Gastroesophageal sphincter (tissue), 4 donors: ENCODE measurements at places on chromosomes 2 and 18. TPM values are rescaled to one million over a fixed set of nuclear protein-coding genes. Genes with fewer than 3 reads are reported as not detected.

KRTCAP3 gene
- total RNA-seq = not detected

PSTPIP2 gene
- total RNA-seq = 7.9 TPM

HOXD12 gene
- not detected for total RNA-seq

SLC4A3 gene
- total RNA-seq = 12.6 TPM

FZD7 gene
- 40.0 TPM for total RNA-seq

CHRND gene
- not detected for total RNA-seq

LHCGR gene
- total RNA-seq = 1.1 TPM

SERPINB11 gene
- not detected for total RNA-seq

ATL2 gene
- total RNA-seq = 257 TPM

CAPN13 gene
- total RNA-seq = not detected

UGT1A6 gene
- total RNA-seq = 0.27 TPM

GRB14 gene
- total RNA-seq = 0.94 TPM

SPATA3 gene
- not detected for total RNA-seq

HTR2B gene
- 16.3 TPM for total RNA-seq

TXNDC2 gene
- not detected for total RNA-seq

ALPI gene
- total RNA-seq = not detected

FNDC4 gene
- total RNA-seq = 7.0 TPM

AQP12A gene
- not detected for total RNA-seq

- ATAC-seq = no peak
Observed at GRCh38 chr2:37466533-37467222, 122.2 kb downstream of the QPCT start.

GRCh38 chr2:189592353-189592984 lies 11.9 kb upstream of the SLC40A1 start:
- no peak for ATAC-seq

- ATAC-seq = no peak
Observed at GRCh38 chr2:120820263-120820952, 84.7 kb downstream of the GLI2 start.

- ATAC-seq = no peak
Observed at GRCh38 chr2:70941701-70942100, 6.0 kb downstream of the ATP6V1B1 start.

- ATAC-seq = no peak
Observed at GRCh38 chr2:20208476-20208859, 16.5 kb downstream of the SDC1 start.

DNA sequence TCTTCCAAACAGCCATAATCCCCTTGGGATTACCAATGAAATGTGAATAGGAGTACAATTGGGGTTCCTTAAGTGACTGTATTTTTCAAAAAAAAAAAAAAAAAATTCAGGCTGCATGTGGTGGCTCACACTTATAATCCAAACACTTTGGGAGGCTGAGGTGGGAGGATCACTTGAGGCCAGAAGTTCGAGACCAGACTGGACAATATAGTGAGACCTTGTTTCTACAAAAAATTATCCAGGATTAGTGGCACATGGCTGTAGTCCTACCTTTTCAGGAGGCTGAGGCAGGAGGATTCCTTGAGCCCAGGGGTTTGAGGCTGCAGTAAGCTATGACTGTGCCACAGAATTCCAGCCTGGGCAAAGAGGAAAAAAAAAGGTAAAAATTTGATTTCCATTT lies 189.6 kb upstream of the GATA6 start:
- ATAC-seq = no peak

- no peak for ATAC-seq
Observed at GRCh38 chr2:206088248-206088647, 2.3 kb upstream of the INO80D start.

GRCh38 chr2:219289537-219290361 lies 10.6 kb downstream of the DNAJB2 start:
- peak; percentile 76 for ATAC-seq

DNA sequence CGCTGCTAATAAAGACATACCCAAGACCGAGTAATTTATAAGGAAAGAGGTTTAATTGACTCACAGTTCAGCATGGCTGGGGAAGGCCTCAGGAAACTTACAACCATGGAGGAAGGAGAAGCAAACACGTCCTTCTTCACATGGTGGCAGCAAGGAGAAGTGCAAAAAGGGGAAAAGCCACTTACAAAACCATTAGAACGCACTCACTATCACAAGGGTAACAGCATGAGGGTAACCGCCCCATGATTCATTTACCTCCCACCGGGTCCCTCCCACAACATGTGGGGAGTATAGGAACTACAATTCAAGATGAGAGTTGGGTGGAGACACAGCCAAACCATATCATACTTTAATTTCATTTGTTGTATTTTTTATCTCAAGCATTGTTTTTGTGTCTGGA lies 67.5 kb downstream of the ATP9B start:
- no peak for ATAC-seq

GRCh38 chr2:47437287-47437686 lies 34.3 kb downstream of the MSH2 start:
- no peak for ATAC-seq

DNA sequence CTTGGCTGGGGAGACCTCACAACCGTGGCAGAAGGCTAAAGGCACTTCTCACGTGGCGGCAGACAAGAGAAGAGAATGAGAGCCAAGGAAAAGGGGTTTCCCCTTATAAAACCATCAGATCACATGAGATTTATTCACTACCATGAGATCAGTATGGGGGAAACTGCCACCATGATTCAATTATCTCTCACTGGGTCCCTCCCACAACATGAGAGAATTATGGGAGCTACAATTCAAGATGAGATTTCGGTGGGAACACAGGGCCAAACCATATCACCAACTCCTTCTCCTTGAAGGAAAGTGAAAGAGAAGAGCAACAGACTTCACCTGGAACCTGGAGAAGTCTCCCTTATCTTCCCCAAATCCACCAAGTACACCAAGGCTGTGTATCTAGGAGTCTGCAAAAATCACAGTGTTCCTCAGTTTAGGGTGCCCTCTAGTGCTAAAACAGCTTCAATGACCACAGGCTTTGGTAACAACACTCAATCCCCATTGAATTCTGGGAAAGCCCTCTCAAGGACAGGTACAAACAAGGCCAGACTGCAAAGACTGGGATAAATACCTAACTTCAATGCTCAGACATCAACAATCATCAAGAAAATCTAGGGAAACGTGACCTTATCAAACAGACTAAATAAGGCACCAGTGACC lies 148.8 kb upstream of the SRD5A2 start:
- no peak for ATAC-seq

DNA sequence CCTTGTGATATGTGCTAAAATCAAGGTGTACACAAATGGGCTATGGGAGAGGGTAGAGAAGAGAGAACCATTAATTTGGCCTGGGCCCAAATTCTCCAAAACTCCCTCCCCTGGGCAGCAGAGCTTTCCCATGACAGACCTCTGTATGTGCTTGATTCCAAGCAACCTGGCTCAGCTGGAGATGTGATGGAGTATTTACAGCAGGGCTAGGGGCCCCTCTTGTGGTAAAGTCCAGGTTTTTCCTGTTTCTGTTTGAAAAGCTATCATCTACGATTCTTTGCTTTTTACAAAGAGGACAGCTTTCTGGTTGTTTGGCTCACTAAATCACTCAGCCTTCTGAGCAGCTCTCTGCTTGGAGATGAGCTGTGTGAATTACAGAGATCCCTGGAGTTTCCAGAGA lies 40.3 kb downstream of the KCNS3 start:
- no peak for ATAC-seq

- ATAC-seq = no peak
Observed at GRCh38 chr2:147917161-147917560, 72.3 kb downstream of the ACVR2A start.

GRCh38 chr2:144751142-144751905 lies 231.4 kb upstream of the ZEB2 start:
- ATAC-seq = no peak

- ATAC-seq = no peak
Observed at GRCh38 chr2:226832061-226832460, 3.8 kb upstream of the RHBDD1 start.

DNA sequence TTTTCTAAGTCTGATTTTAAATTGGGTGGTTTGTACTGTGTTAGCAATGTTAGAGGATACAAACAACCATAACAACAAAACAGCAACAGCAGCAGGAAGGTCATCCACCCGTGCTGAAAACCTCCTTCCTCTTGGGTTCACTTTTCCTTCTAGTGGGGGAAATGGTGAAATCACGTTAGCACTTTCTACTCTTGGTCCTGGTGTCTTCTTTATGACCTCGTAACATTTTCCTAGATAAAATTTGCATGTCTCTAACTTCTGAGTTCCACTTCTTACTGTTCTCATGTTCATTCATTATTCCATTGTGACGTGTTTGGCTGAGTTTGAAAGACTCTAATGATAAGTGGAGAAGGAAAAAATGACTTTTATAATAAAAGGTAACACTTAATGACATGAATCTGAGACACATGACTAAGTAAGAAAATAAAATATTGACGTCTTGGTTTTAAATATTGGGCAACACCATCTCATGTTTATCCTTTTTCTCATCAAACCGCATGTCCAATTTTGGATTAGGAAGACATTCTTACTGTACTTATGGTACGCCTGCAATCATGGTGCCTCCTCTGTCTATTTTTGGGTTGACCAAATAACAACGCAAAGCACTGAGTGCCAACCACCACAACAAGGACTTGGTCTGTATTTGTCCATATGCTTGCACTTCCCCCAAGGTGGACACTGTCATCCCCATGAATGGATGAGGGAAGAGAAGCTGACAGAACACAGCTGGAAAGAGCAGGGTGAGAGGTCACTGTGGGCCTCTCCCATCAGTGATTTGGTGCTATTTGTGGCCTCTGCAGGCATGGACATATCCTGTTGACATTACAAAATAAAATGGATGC lies 25.7 kb upstream of the IL1R1 start:
- no peak for ATAC-seq

- no peak for ATAC-seq
Observed at GRCh38 chr18:31432316-31432715, 15.2 kb upstream of the DSG3 start.

DNA sequence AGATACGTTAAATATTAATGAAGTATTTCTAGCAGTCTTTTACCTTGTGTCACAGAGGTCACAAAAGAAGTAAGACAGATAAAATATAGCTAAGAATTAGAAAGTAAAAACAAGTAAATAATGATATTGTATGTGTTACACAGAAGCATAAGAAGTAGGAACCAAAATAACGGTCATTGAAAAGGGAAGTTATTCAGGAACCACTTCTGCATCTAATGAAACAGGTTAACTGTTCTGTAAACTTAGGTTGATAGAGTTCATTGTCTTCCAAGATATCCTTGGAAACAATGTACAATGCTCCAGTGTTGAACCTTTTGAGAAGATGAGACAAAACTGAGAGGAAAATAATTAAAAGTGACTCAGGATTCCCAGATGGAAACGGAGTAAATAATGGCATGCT lies 57.1 kb upstream of the CD302 start:
- no peak for ATAC-seq

DNA sequence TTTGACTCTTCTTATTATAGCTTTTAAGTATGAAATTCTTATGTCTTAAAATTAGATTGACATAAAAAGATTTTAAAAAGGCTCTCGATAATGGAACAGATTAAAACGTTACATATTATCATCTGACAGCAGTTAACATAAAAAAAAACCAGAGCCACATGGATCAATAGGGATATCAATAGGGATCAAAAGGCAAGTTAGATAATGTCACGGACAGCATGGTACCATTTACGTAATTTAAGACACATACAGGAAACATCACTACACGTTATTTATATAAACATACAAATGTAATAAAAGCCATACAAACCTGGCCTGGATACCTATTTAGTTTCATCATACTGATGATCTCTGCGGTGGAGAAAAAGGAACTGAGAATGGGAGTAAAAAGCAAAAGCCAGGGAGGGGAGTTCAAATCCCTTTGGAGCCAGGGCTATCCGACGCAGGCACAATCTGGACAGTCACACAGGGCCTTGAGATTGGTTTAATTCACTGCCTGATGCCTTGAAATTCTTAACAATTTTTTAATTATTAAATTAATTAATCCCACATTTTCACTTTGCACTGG lies 227.2 kb downstream of the AFF3 start:
- ATAC-seq = no peak

GRCh38 chr2:99509387-99509786 lies 19.6 kb upstream of the REV1 start:
- no peak for ATAC-seq

DNA sequence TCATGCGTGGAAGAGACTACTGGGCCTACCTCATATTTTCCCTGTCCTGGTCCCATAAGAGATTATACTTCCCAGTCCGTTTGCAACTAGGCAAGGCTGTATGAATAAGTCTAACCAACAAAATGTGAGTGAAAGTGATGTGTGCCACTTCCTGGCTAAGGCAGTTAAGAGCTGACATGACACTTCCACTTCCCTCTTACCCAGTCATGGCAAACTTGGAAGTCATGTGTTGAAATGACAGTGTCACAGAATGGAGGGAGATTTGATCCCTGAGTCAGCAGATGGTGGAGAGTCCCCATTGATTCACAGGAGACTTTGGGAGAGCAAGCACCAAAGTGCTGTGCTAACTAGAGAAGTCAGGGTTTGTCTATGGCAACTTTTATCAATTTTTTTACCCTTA lies 36.4 kb downstream of the TACR1 start:
- ATAC-seq = peak; percentile 22

- no peak for ATAC-seq
Observed at GRCh38 chr2:152627351-152627957, 89.8 kb downstream of the PRPF40A start.

DNA sequence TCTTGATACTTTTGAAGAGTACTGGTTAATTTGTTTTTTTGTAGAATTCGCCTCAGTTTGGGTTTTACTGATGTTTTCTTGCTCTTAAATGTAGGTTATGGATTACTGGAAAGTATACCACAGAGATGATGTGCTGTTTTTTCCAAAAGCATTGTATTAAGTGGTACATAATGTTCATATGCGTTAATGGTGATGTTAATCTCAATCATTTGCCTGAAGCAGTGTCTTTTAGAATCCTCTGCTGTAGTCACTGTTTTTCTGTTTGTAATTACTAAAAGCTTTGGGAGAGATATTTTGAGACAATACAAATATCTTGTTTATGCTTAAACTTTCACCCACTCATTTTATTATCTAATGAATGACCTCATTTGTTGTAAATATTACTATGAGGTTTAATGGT lies 163.4 kb upstream of the LRP1B start:
- no peak for ATAC-seq

GRCh38 chr2:203683932-203684556 lies 22.4 kb upstream of the CD28 start:
- ATAC-seq = peak; percentile 14

GRCh38 chr2:137929519-137929916 lies 34.8 kb upstream of the HNMT start:
- ATAC-seq = no peak

GRCh38 chr2:151071382-151071781 lies 190.3 kb downstream of the RBM43 start:
- no peak for ATAC-seq
